NCI-H69 (cell line): ENCODE measurements at places on chromosomes 6 and 20.

DNA sequence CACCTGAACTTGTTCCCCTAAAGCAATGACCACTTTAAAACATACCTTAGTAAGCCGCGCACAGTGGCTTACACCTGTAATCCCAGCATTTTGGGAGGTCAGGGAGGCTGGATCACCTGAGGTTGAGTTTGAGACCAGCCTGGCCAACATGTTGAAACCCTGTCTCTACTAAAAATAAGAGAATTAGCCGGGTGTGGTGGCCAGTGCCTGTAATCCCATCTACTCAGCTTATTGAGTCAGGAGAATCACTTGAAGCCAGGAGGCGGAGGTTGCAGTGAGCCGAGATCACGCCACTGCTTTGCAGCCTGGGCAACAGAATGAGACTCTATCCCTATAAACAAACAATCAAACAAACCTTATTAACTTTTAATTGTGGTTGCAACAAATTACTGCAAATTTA lies 1.6 kb upstream of the RAET1E start:
- no peak for DNase-seq

DNA sequence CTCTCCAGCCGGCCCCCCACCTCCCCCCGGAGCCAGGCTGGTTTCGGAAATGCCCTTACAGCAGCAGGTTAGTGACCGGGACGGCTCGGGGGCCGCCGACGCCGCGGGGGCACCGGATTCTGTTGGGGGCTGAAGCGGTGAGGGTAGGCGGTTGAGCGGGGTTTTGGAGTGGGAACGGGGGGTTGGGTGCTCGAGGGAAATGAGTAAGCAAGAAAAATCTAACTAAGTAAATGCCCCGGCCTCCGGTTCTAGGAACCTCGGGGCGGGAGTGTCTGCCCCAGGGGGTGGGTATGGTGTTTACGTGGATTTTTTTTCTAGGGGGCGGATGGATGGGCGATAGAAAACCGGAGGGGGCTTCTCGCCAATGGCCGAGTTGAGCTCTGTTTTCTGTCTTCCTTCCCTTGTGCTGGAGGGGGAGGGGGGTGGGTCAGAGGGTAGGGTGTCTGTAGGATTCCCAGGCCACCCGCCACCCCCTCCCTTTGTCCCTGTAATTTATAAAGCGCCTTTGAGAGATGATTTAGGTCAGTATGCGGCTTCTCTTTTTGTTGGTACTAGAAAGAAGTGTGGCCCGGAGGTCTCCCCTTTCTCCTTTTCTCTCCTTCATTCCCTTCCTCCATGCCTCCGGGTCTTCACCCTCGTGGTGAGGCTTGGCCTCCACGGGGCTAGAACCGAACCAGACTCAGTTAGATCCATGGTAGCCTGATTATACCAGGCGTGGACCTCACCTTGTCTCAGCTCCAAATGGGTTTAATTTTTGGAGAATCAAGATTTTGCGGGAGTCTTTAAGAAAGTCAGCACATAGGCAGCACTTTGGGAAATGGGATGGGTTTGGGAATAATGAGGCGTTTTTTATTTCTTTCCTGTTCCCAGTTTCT lies 2.3 kb downstream of the E2F3 start:
- DNase-seq: peak; percentile 80

- DNase-seq: no peak
Measured at GRCh38 chr6:110020888-110021287, 42.8 kb downstream of the GPR6 start.

DNA sequence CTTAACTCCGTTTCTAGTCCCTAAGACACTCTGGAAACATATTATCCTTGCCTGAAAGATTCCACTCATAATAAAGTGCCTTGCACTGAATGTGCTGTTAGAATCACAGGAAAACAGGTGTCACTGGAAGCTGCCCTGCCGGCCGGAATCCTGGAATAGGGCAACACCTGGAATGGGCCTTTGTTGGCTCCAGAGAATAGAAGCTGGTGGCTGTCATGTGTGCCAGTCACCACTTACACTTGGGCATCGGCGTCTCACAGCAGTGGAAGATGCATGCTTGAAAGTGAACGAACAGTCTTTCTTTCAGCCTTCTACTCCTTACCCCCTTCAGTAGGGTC lies 90.8 kb upstream of the AFDN start:
- no peak for DNase-seq

DNA sequence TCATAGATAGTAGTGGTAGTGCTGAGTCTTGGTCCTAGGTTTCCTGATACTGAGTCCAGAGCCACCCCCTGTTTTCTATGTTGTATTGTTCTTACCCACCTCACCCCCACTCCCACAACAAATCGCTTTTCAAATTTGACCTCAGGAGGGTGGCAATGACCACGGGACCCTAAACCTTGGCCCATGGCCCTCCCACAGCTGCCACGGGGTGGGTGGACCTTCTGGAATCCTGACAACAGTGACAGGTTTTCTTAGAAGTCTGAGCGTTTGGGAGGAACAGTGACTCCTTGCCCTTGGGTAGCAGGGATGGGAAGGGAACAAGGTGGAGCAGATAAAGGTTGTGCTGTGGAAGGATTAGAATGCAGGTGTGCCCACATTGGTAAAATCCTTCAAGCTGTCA lies 36.9 kb downstream of the TGM3 start:
- no peak for DNase-seq

- DNase-seq: no peak
Measured at GRCh38 chr6:55290736-55291135, 36.5 kb upstream of the GFRAL start.

DNA sequence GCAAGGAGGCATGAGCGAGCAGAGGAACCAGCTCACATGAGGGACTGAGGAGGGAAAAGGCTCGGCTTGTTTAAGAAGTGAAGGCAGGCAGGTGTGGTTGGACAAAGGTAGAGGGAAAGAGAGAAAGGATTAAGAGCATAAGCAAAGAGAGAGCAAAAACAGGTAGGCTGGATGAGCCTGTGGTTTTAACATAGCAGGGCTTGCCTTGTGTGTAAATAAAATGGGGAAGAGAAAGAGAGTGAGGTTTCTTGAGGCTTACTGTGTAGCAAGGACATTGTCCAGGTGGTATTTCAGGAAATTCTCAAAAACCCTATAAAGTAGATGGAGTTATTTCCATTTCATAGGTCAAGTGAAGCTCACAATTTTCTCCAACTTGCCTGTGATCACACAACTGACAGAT lies 93.9 kb upstream of the HDAC2 start:
- DNase-seq: no peak

GRCh38 chr20:52978851-52979250 lies 6.7 kb downstream of the TSHZ2 start:
- DNase-seq: no peak

DNA sequence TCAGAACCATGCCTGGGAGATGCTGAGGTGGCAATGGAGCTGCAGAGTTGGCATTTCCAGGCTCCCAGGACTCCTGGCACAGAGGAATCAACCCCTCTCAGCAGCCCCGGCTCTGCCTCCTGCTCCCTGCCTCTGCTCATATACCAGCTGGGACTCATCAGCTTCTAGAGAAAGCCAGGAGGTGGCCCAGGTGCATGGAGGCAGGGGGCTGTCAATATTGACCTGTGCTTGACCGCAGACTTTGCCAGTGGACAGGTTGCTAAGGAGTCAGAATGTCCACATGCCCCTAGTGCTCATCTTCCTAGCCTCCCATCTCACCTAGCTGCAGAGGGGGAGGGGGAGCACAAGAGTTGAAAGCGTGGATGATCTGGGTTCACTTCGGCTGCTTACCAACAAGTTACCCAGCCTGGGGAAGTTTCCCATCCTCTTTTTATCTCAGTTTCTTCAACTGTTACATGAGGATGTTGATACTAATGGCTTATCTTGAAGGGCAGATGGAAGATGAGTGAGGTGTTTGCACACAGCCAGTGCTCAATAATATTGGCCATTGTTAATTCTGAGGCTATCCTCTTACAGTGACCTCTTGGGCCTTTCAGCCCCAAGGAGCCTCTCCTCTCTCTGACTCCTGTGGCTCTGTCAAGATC lies 9.2 kb upstream of the SCRT2 start:
- no peak for DNase-seq

DNA sequence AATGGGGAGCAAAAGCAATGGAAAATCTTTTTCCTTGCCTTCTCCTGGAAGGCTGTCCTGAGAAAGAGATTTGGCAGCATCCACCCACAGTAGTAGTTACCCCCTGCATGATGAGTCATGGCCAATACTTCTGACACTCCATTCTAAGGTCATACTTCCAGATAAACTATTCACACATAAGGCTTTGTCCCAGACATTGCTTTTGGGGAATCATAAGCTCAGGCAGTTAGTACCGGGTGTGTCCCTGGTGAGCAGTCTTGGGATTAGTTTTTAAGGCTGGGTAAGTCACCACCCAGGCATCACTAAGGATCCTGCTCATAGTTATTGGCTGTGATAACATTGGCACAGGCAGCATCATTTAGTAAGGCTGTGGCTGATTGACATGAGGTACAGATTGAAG lies 160.6 kb upstream of the GGTLC1 start:
- no peak for DNase-seq
